NCI-H2107 (cell line): ENCODE measurements at places on chromosomes 11 and 22.

DNA sequence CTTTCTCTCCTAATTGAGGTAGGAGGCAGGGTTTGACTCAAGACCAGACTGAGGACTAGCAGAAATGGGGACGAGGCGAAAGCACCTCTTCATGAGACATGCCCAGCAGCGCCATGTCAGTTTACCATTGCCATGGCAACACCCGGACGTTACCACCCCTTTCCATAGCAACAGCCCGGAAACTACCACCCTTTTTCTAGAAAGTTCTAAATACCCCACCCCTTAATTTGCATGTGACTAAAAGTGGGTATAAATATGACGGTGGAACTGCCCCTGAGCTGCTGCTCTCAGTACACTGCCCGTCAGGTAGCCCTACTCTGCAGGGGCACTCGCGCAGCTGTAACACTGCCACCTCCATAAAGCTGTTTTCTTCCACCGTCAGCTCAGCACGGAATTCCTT, 5.9 kb upstream of the RAC2 start:
- DNase-seq = no peak

GRCh38 chr11:12826441-12826840, 152.2 kb downstream of the TEAD1 start:
- DNase-seq = no peak

- no peak for DNase-seq
Measured at GRCh38 chr11:129840236-129840635, 24.6 kb downstream of the TMEM45B start.

GRCh38 chr22:16975155-16975885, 32.7 kb downstream of the GAB4 start:
- no peak for DNase-seq

DNA sequence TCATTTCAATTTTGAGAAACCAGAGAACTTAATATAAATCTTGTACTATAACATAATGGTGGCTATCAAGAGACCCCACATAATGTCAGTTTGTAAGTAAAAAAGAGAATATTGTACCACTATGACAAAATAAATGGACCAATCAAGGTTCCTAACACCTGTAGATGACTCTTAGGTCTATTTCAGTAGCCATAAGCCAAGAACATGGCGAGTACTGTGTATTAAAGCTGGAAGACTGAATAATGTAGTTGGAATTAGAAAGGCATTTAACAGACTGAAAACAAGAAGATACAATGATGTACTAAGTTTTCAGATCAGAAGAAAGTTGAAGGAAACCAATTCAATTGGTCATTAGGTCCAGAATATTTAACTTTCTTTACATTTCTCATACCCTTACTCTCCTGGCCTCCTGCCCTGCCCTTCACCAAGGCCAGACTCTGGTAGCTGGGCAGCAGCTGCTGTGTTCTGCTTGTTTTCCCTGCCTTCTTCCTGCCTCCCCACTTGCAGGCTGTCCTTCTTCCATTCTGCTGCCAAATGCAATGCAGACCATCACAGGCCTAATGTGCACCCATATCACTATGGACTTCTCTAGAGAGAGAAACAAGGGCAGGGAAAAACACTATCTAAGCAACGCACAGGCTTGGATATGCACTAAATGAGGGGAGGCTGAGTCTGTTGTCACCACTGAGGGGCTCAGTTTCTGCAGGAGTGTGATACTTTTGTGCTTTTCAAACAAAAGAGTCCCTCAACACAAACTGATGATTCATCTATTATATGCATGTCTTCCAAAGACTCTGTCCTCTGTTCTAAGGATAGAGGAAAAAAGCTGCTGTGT, 60.1 kb downstream of the RAB30 start:
- DNase-seq = no peak

DNA sequence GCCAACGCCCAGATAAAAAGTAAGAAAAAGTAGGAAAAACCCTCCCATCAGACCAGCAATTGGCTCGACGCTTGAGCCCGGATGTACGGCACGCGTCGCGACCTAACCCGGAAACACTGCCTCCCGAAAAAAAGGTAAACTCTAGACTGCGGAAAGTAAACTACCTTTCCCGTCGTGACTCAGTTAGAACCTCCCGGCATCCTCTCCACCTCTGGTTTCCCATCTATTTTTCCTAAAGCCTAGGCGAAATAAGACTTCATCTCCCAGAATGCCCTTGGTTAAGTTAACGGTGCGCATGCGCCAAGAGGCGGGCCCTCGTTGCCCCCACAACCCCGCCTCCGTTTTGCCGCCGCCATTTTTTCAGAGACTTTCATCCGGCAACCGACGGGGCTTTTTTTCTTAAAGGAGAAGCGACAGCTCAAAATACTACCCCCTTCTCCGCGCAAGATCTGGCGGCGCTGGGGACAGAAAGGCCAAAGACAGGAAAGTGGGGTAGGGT, 678 bp upstream of the ZFP91 start:
- DNase-seq = peak; percentile 94

- DNase-seq = no peak
Measured at GRCh38 chr11:107591378-107592230, 657 bp downstream of the ELMOD1 start.

GRCh38 chr11:57647960-57648800, 1.5 kb downstream of the YPEL4 start:
- DNase-seq = no peak

DNA sequence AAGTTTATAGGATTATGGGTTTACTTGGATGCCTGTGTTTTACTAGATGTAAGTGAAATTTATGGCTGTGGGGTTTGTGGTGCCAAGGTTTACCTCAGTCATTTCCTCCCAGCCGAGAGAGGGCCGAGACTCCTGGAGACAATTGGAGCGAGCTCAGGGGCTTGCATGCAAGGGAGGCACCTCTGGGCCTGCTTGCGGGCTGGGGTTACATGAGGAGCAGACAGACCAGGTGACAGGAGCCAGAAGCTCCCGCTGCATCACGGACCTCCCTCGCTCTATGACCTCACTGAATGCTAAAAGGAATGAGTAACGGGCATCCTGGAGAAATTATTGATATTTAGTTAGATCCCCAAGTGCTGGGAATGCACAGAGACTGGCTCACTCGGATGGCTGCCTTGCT, 275.2 kb upstream of the KIRREL3 start:
- no peak for DNase-seq

- DNase-seq = no peak
Measured at GRCh38 chr11:83409476-83409875, 123.3 kb upstream of the CCDC90B start.

GRCh38 chr11:82980292-82980691, 78.8 kb downstream of the DDIAS start:
- DNase-seq = no peak

DNA sequence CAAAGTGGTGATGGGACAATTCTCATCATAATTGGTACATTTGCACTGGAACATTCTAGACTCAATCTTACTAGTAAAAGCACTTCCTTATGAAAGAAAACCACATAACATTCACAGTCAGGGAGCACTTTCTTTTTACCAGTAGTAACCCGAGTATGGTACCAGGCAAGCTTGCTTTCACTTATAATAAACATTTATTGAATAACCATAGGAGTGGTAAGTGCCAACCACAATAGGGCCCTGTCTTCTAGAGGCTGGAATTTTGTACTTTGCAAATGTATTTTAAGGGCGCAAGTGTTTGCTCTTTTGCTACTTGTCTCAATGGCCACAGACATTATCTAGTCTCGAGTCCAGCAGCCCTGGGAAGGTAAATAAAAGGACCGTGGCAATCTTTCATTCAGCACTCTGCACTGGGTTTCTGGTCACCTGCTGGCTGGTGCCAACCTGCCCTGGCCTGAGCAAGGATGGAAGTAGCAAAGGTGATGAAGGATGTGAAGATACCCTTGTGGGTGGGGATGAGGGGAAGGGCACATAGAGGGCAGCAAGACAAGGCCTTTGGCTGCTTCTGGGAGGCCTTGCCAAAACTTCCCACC, 24.2 kb downstream of the C22orf31 start:
- no peak for DNase-seq

DNA sequence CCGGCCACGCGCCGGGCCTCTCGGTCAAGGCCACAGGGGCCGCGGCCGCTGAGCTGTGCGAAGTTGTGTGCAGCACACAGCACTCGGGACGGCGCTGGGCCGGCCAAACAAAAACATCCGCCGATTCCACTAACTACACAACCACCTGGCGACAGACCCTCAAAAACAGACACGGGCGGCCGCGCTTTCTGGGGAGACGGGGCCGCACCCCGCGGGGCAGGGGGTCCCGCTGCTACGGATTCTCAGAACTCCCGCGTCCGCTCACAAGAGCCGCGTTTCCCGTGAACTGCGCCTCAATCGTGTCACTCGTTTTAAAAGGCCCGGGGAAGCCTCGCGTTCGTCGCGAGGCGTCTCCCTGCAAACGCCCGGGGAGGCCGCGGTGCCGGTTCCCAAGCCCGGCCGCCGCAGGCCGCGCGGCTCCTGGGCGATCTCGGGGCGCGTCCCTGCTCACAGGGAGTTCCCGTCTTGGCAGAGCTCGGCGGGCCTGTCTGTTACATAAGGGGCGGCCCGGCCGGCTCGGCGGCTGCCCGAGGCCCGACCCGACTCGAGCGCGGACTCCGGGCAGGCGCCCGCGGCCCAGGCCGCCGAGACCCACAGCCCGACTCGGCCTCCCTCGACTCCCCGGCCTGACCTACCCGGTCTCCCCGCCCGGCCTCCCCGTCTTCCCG, 936 bp downstream of the BRD1 start:
- peak; percentile 3 for DNase-seq

GRCh38 chr22:26789951-26790350, 132.6 kb downstream of the MIAT start:
- no peak for DNase-seq

- DNase-seq = no peak
Measured at GRCh38 chr11:134876226-134876625, 464.2 kb upstream of the B3GAT1 start.

GRCh38 chr11:11884774-11885481, 43.2 kb downstream of the USP47 start:
- no peak for DNase-seq

DNA sequence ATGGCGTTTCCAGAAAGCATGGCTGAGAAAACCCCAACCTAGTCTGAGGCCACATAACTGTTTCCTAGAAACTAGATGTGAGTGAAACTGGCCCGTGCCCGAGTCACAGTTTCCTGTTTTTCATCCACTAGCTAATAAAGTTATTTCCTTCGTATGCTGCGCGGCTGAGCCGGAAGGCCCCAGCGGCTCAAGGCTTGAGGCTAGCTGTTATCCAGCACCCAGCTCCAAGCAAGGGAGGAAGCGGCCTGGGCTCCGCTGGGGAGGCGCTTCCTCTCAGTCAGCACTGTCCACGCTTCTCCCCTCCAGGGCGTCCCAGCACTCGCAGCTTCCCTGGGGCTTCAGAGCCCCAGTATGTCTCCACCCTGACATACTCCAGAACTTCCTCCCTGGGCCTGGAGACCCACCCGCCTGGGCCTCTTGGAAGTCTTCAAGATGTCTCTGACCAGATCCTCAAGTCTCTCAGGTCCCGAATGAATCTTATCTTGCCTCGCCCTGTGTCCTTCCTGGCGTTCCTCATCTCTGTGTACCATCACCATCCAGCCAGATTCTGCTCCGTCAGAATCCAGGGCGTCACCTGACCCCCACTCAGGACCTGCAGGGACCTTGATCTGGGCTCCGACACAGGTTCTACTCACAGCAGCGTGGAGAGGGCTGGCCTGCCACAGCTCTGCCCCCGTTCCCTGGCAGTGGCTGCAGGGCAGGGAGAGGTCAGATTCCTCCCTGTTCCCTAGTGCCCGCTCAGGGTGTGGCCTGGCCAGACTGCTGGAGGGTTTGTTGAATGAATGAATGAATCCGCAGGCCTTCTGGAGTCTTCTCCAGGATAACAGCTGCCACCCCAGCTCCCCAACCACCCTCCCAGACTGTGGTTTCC, 81.9 kb downstream of the LRRC32 start:
- no peak for DNase-seq

DNA sequence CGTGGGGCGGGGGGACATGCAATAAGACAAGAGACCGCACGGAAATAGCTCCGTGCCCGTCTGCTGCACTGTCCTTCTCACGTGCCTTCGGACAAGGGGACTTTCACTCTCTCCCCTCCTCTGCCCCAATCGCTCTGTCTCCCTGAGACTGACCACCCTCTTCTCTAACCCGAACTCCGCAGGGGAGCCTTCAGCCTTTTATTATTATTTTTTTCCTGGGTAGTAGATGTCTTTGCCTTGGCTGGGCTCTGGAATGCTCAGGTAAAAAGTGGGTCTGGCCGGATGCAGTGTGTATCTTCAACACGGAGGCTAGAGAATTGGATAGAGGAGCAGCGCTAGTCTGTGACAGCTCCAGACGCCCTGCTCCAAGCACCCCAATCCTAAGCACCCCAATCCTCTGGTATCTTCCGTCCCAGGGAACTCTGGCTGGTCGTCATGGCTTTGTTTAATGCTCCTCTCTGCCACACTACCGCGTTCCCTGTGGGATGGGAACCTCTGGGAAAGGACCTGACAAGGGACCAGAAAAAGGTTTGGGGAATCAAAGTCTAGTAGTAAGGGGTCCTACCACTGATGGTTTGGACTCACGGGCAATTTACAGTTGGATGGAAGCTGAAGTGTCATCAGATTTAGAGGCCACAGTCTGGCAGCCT, 25.1 kb upstream of the ROBO3 start:
- DNase-seq = no peak

DNA sequence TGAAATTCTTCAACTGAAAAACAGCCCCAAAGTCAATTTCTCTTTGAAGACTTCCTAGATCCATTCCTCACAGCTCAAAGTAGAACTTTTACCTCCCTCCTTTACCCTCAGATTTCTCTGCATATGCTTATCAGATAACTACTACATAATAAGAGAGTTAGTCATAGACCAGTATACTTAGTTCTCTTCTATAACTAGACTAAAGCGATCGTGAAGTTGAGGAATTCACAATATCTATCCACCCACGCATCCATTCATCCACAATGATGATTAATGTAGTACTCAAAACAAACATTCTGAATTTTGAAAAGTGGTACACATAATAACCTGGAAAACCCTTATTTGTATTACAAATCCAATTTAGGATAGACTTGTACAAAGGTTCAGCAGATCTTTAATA, 800.9 kb upstream of the TENM4 start:
- no peak for DNase-seq

- no peak for DNase-seq
Measured at GRCh38 chr22:23856721-23857605, 712 bp upstream of the SLC2A11 start.

- no peak for DNase-seq
Measured at GRCh38 chr11:64868904-64869570, 9.4 kb downstream of the EHD1 start.
